Esophagus squamous epithelium (tissue), 5 donors: ENCODE measurements at places on chromosomes 7 and 10.

GRCh38 chr7:56115852-56116538, at the start of gene NUPR2:
TSS of gene NUPR2 (minus strand) at chr7:56116417. CDS start at chr7:56116314, 103 bp downstream.
- no peak for DNase-seq

DNA sequence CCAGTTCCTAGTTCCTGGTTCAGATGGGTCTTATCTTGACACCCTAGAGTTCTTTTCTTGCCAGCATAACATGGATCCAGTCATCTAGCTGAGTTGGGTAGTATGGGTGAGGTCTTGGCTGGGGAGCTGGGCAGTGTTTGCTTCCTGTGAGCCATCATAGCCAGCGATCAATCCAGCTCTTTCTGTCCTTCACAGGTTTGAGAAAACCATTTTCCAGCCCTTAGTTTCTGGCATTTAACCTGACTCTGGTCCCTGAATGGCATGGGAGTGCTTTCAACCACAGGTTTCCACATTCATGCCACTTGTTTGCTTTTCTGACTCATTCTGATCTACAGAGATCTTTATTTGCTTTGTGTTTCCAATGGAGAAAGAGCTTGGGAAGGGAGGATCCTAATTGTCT, 8.6 kb downstream of the SLC13A1 start:
- no peak for DNase-seq

DNA sequence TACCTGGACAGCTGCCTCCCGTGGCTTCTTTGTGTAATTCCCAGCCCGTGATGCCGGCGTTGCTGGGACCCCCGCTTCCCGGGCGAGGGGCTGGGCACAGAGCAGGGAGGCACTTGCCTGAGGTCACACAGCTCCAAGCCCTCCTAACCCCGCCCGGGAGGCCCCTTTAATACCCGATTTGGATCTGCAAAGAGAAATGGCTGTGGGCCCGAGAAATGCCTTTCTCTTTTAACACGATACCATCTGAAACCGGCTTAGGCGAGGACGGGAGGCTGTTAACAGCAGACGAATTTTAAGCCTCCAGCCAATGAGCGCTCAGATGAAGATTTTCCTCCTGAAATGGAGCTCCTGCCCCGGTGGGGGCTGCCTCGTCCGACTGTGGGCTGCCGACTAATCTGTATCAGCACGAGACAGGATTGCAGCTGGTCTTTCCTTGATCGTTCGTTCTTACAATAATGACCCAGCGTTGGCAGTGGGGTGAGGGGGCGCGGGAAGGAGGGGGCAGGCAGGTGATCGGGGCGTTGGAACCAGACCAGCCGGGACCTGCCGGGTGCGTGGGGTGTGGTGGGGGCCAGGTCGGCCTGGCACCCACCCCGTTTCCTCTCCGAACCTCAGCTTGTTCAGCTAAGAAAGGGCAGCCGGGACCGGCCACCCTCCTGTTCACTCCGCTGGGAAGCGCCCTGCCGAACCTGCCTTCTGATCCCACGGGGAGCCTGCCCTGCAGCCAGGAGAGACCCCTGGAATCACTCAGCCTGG, 36.2 kb upstream of the FOXL3 start:
- no peak for DNase-seq

DNA sequence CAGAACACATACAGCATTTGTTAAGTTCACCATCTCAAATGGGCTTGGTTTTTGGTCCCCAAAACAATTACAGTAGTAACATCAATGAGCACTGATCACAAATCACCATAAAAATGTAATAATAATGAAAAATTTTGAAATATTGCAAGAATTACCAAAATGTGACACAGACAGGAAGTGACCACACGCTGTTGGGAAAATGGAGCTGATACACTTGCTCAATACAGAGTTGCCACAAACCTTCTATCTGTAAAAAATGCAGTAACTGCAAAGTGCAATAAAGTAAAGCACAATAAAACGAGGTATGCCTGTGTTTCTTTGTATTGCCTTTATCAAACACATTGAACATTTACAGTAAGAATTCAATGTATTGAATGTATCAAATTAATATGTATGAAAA, 262.7 kb downstream of the CTNNA3 start:
- DNase-seq, result no peak

GRCh38 chr7:116528008-116528789, 3.4 kb downstream of the CAV1 start:
- no peak for DNase-seq

DNA sequence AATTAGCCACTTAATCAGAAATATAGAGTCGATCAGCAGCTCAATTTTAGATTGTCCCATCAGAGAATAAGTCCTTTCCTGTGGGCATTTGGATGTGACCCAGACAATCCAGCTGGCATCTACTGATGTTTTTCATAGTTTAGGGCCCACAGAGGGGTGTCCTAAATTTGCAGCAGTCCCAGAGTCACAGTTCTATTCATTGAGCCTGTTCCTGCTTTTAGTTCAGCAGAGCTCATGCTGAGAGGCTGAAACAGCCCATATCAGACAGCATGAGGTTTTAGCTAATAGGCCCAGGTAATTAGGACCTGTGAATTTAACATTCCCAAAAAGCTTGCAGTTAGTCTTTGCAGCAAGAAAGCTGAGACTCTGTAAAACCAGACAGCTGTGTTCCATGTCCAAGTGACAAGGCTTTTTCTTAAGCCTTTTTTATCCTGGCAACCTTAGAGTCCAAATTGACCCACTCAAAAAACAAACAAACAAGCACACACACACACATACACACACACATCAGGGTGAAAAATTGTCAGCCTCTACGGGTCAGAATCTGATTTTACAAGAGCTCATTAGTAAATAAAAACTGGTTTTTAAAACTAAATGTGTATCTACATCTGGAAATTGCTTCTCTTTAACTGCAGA, 33.7 kb downstream of the ANKIB1 start:
- no peak for DNase-seq

- DNase-seq, result no peak
Observed at GRCh38 chr7:57417736-57418135, 32.2 kb upstream of the ZNF716 start.

DNA sequence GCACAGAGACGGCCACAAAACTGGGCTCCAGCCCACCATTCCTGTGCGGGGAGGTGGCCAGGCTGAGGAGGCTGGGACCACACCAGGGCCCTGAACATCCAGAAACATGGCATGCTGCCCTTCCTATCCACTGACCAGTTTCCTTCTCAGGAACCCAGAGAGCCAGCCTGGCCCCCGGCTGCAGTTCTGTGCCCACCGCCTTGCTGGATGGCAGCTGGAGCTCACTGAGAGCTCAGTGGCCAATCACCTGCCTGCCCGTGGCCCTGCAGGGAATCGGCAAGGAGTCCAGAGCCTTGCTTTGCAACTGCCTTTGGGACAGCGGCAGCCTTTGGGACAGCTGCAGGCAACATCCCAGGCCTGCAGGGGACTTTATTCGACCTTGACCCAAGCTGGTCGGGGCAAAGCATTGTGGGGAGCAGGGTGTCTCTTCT, 30.4 kb downstream of the STK32C start:
- DNase-seq, result no peak

DNA sequence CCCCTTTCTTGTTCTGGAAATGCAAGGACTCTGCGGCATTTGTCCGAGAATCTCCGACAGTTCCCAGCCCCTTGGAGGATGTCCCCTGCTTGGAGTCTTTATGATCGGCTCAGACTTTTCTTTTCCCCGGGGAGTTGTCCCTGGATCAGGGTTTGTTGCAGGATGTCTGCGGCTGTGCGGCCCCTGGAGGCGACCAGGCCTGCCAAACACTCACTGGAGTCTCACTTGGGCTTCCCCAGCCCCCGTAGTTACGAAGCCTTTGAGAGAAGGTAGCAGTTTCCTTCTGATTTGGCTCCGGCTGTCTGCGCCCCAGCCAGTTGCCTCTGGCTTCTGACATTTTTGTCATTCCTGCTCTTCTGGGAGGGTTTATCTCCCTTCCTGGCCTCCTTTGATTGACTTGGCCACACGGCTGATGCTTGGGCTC, 16.1 kb downstream of the COL26A1 start:
- no peak for DNase-seq

- DNase-seq, result no peak
Observed at GRCh38 chr7:151999424-152000090, 25.9 kb upstream of the GALNT11 start.

GRCh38 chr7:28381466-28381865, 30.9 kb upstream of the CREB5 start:
- DNase-seq, result no peak

DNA sequence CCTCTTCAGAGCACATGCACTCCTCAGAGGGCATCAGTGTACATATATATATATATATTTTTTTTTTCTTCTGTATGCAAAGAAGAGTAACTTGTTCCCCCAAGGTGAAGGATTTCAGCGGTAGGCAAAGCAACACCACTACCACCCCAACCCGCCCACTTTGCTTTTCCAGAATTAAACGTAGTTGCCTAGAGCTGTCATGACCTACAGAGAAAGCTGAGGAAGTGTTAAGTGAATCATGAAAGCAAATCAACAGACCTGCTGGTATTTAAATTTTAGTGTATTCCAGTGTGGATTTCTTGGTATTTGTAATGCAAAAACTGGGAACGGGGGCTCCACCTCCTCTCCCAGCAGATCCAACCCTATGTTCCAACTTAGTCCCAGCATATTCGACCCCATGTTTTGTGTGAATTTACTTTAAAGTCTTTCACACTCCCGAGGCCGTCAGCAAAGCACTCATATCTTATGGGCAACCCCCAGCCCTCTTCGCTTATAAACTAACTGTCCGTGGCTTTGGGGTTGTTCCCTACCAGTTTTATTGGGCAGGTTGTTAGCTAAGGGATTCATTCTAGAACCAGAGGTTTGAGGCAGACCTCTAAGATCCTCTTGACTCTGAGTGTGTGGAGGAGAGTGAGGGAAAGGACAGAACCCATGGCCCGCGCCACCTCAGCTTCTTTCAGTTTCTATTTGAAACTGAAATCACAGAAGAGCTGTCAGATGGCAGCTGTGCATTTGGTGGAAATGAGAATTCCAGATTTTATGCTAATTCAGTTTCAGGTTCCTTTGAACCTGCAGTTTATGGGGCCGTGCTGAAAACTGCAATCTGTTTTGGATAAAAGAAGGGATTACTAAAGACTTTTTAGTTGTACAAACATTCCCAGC, 450.2 kb upstream of the GALNT17 start:
- DNase-seq, result no peak

DNA sequence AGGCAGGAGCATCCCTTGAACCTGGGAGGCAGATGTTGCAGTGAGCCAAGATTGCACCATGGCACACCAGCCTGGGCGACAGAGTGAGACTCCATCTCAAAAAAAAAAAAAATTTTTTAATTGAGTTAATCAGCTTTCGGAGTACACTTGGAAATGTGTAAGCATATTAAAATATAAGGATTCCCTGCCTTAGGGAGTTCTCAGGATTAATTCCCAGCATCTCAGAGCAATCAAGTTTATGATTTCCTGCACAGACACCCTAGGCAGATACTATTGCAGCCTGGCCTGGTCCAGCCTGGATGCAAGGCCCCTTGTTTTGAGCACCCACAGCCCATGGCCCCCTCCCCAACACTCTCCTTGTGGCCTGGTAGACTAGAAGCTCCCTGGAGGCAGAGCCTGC, 39.8 kb downstream of the GFRA1 start:
- no peak for DNase-seq

- DNase-seq, result no peak
Observed at GRCh38 chr7:116273283-116273917, 63.1 kb downstream of the TES start.

GRCh38 chr10:3095373-3096139, 28.2 kb downstream of the PFKP start:
- DNase-seq, result no peak

GRCh38 chr7:13197501-13197900, 510.1 kb downstream of the ARL4A start:
- no peak for DNase-seq

- no peak for DNase-seq
Observed at GRCh38 chr10:44756216-44756615, 154.9 kb upstream of the TMEM72 start.
